ENCODE measurements at places on chromosomes 2 and 18. TPM values are rescaled to one million over a fixed set of nuclear protein-coding genes. Genes with fewer than 3 reads are reported as not detected.
A peak's percentile ranks its signal among the peaks of the same experiment; 100 is the strongest.

- peak overlapping the region; percentile 40 for H3K27ac ChIP-seq
- no peak for DNase-seq
- H3K4me1 ChIP-seq, result peaks cover 25% of the 10 kb centered on the region
- H3K36me3 ChIP-seq, result no peaks in the 10 kb centered on the region
- H3K27me3 ChIP-seq, result no peaks in the 10 kb centered on the region
Measured at GRCh38 chr2:26723991-26724750, 31.6 kb downstream of the KCNK3 start.

DNA sequence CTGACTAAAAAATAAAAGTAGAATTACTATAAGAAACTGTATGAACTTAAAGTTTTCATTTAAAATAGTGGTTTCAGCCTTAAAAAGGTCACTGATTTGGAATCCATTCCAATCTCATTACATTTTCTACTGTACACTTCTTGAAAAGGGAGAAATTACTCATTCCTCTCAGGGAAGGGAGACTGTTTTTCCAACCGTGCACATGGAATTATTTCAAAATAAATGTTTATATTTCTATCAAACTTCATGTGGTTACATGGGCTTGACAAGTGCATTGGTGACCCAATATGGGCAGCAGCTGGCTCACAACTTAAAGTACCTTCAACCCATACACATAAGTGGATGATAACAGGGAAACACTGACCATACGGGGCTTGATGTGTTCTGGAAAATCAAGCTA lies 324.5 kb upstream of the THUMPD2 start:
- no peak overlapping the region for H3K4me3 ChIP-seq
- no peak for DNase-seq
- no peaks in the 10 kb centered on the region for H3K4me1 ChIP-seq
- no peaks in the 10 kb centered on the region for H3K36me3 ChIP-seq
- H3K27ac ChIP-seq, result no peak overlapping the region

The GORASP2 gene
- 18.2 TPM for total RNA-seq

DNA sequence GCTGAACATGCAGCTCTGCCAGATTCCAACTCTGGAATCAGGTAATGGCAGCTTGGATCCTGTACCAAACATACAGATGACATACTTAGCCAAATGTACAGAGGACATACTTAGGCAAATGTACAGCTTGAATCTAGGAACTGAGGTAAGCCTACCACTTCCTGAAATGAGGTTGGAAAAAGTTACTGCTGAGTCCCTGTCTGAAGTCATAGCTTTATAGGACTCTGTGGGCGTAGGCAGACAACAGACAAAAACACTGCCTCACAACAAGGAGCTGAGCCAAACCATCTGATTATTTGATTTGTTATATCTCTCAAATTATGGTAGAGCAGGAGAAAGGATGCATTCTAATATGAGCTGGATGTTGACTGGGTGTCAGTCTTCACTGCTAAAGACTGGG lies 290.2 kb upstream of the TCF4 start:
- no peak for DNase-seq
- H3K27ac ChIP-seq, result no peak overlapping the region
- no peaks in the 10 kb centered on the region for H3K4me1 ChIP-seq
- no peaks in the 10 kb centered on the region for H3K36me3 ChIP-seq
- H3K27me3 ChIP-seq, result no peaks in the 10 kb centered on the region

- peak; percentile 58 for DNase-seq
- H3K4me3 ChIP-seq, result no peak overlapping the region
- no peak overlapping the region for H3K27ac ChIP-seq
- no peaks in the 10 kb centered on the region for H3K36me3 ChIP-seq
- H3K27me3 ChIP-seq, result no peaks in the 10 kb centered on the region
Measured at GRCh38 chr2:70690846-70691245, 77.2 kb downstream of the ADD2 start.

- H3K27ac ChIP-seq, result peak overlapping the region; percentile 25
- H3K27me3 ChIP-seq, result no peaks in the 10 kb centered on the region
- no peaks in the 10 kb centered on the region for H3K36me3 ChIP-seq
- H3K4me1 ChIP-seq, result peaks cover 77% of the 10 kb centered on the region
- DNase-seq, result no peak
- H3K4me3 ChIP-seq, result no peak overlapping the region
Measured at GRCh38 chr2:46308629-46309028, 11.4 kb downstream of the EPAS1 start.

DNA sequence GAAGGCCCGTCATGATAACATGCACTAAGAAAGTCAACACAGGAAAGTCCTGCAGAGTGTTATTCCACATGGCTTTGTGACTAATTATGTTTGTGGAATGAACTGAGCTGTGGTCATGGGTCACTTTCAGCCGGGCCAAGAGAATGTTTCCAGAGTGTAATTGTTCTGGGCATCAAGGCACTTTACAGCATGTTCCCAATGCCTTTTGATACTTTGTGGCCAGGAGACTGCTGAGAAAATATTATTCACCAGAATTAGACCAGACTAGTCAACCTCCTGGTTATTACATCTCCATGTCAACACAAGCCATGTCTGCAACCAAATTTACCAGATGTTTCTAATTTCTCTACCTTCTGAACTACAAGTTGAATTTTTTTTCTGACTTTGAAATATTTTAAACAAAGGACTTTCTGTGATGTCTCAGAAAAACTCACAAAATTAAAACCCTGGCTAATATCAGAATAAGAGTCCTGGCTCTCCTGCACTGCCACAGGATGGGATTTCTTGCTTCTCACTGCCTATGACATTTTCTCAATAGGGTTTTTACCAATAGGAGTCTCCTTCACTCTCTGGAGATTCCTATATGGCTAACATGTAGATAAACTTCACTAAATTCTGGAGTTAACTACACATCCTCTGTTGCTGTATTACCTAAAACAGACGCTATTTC lies 90.6 kb upstream of the WDR75 start:
- H3K36me3 ChIP-seq, result no peaks in the 10 kb centered on the region
- peak overlapping the region; percentile 76 for H3K27ac ChIP-seq
- no peaks in the 10 kb centered on the region for H3K27me3 ChIP-seq
- no peak for DNase-seq
- H3K4me1 ChIP-seq, result peaks cover 26% of the 10 kb centered on the region
- H3K4me3 ChIP-seq, result no peak overlapping the region

GRCh38 chr18:3593904-3594759 lies 144.2 kb downstream of the TGIF1 start:
- no peaks in the 10 kb centered on the region for H3K36me3 ChIP-seq
- no peaks in the 10 kb centered on the region for H3K27me3 ChIP-seq
- H3K27ac ChIP-seq, result peak overlapping the region; percentile 94
- no peak for DNase-seq
- H3K4me1 ChIP-seq, result peaks cover 47% of the 10 kb centered on the region
- peak overlapping the region; percentile 53 for H3K4me3 ChIP-seq

GRCh38 chr2:171793691-171794678 lies 100.1 kb downstream of the SLC25A12 start:
- peaks cover 18% of the 10 kb centered on the region for H3K36me3 ChIP-seq

The SCG2 gene
- 13.3 TPM for total RNA-seq

The SPP2 gene
- not detected for total RNA-seq

DNA sequence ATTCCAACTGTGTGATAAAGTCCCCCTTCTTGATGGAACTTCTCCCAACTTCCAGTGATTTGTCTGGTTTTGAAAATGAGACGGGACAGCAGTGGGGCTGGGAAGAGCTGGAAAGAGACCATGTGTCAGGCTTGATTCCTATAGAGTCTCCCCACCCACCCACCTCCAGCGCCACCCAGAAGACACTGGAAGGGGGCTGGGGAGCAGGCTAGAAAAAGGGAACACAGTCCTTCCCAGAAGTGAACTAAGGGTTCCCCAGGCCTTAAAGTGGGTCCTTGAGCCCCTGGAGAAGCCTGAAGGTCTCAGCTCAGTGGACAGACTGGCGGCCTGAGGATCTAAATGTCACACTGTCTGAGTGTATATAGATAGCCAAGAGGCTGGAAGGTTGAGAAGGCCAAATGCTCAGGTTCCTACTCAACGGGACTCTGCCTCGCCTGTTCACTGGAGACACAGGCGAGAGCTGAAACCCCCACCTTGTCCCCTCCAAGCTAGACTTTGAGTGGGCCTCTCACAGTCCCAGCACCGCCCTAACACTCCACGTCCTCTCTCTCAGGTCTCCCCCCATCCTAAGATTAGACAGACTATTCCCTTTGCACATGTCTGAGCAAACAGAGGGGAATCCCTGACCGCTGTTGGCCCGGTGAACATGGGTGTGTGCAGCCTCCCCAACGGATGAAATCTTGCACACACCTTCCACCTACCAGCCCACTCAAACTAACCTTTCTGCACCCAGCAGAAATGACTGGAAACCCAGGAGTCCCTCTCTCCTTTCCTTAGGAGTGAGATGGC lies 1.6 kb downstream of the PKDCC start:
- peaks cover 59% of the 10 kb centered on the region for H3K4me1 ChIP-seq
- no peaks in the 10 kb centered on the region for H3K27me3 ChIP-seq
- no peak for DNase-seq
- peak overlapping the region; percentile 68 for H3K4me3 ChIP-seq

DNA sequence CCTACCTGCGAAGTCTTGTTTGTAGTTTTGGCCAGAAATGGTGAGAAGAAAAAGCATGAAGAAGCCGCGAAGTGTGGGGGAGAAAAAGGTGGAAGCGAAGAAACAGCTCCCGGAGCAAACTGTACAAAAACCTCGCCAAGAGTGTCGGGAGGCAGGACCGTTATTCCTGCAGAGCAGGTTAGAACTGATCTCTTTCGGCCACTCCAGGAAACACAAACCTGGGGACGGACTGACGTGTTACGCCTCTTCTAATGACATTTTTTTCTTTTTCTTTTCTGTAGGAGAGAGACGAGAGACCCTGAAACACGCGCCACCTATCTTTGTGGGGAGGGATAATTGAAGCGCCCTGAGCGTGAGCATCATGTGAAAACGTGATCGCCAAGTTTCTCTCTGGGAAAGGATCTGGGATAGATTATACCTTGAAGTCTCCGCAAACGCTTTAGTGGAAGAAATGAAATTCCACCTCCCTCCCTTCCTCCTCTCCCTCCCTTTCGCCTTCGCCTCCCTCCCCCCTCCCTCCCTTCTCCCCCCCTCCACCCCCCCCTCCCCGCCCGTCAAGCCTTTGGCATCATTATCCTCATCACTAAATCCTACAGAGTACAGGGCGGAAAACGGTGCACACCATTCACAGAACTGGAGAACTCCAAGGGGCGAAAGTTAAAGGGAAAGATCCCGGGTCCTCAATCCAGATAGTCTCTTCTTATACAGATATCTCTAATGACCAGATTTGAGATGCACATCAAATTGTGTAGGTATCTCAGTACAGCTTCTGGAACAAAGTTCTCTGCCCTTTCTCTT lies at the start of gene ZEB2:
ZEB2 (minus strand) TSS at position 186 of the 798 bp plus-strand sequence. CDS start 2,769 bp downstream, outside the sequence.
- H3K4me3 ChIP-seq, result peak within 1 kb of the TSS; percentile 84
- peaks cover 5% of the 10 kb centered on the region for H3K4me1 ChIP-seq
- H3K36me3 ChIP-seq, result no peaks in the 10 kb centered on the region
- peak within 1 kb of the TSS; percentile 99 for H3K27ac ChIP-seq

- H3K4me1 ChIP-seq, result no peaks in the 10 kb centered on the region
- no peaks in the 10 kb centered on the region for H3K36me3 ChIP-seq
- no peak for DNase-seq
- no peak overlapping the region for H3K27ac ChIP-seq
Measured at GRCh38 chr2:219857751-219858150, 230.3 kb downstream of the SLC4A3 start.

DNA sequence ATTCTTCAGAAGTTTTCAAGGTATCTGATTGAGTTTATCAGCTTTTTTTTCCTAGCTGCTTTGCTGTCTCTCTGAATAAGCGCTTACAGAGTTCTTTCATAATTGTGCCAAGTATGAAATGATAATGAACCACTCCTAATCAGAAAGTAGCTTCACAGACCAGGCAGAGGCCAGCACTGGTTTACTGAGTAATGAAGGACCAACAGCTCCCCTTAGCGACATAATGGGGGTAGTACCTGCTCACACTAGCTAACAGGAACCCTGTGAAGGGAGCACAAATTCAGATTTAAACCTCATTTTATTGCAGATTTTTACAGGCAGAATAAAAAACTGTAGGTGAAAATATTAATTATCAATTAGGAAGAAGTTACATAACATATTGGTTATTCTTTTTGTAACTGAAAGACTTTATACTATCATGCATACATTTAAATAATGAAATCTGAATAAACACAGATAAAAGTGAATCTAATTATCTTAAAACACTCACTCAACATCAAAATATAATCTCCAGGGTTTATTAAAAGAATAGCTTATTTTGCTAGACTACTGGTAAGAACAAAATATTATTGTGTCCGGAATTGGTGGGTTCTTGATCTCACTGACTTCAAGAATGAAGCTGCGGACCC lies 53.7 kb upstream of the LRRC30 start:
- H3K27me3 ChIP-seq, result no peaks in the 10 kb centered on the region
- no peak overlapping the region for H3K27ac ChIP-seq
- DNase-seq, result no peak
- H3K4me1 ChIP-seq, result no peaks in the 10 kb centered on the region
- H3K36me3 ChIP-seq, result no peaks in the 10 kb centered on the region

GRCh38 chr2:113707106-113707505 lies 49.3 kb downstream of the SLC35F5 start:
- H3K27me3 ChIP-seq, result no peaks in the 10 kb centered on the region
- no peak overlapping the region for H3K4me3 ChIP-seq
- H3K36me3 ChIP-seq, result no peaks in the 10 kb centered on the region

DNA sequence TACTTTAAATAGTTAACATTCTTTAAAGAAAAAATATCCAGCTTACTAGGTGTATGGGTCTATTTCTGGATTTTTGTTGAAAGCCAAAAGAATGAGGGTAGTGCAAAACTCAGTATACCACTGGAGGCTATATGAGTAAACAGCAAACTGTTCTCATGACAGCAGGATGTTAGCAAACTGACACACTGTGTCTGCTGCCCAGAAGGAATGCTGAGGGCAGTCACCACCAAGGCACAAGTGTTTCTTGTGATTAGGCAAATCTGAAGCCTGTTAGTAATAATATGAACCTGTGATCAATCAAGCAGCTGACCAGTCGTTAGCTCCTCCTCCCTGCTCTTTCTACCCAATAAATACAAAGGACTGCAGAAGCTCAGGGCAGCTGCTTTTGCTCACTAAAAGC lies 50.5 kb upstream of the SULT1C3 start:
- no peaks in the 10 kb centered on the region for H3K36me3 ChIP-seq
- H3K27ac ChIP-seq, result no peak overlapping the region
- H3K4me3 ChIP-seq, result no peak overlapping the region
- DNase-seq, result no peak
- H3K4me1 ChIP-seq, result no peaks in the 10 kb centered on the region

- peaks cover 5% of the 10 kb centered on the region for H3K4me1 ChIP-seq
- no peak overlapping the region for H3K27ac ChIP-seq
- no peaks in the 10 kb centered on the region for H3K27me3 ChIP-seq
- no peak overlapping the region for H3K4me3 ChIP-seq
Measured at GRCh38 chr2:98769784-98770183, 38.9 kb upstream of the MGAT4A start.

DNA sequence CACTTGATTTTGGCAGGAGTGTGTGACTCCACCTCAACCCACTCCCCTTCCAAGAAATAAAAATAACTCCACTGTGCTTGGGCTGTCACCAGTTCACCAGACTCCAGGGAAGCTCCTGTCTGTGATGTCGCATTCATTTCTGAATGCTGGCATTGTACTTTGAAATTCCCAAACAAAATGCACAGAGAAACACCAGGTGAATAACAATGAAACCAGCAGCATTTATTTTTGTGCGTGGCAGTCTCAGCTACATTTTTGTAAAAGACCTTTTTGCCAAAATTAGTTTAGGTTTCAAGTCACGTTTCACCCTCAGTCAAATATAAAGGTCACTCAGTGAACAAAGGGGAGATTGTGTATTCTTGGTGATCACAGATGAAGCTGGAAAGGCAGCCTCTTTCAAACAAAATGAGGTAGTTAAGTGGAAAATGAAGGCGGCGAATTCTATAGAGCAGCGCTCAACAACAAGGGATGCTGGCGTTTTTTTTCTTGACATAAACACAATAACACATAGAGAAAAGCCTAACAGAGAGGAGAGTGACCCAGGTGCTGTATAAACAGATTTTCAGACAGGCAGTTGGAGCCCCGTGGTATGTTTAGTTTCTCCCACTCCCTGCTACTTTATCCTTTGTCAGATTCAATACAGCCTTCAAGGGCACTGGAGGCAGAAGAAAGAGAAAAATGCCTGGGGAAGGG lies 210.3 kb upstream of the GCFC2 start:
- no peak for DNase-seq
- H3K36me3 ChIP-seq, result no peaks in the 10 kb centered on the region
- H3K4me3 ChIP-seq, result no peak overlapping the region
- no peaks in the 10 kb centered on the region for H3K4me1 ChIP-seq
